ENCODE measurements at places on chromosomes 11 and 22. TPM values are rescaled to one million over a fixed set of nuclear protein-coding genes. Genes with fewer than 3 reads are reported as not detected.

The LRRC10B gene
- total RNA-seq = not detected

The APOL5 gene
- total RNA-seq = not detected

- DNase-seq = peak; percentile 67
These were observed 8.7 kb upstream of the LAYN start for GRCh38 chr11:111531687-111532364.

The APOA4 gene
- total RNA-seq = 3.4 TPM

GRCh38 chr22:40491990-40492631 lies 121.7 kb downstream of the SGSM3 start:
- peak; percentile 80 for DNase-seq

- DNase-seq = no peak
These were observed 97.1 kb upstream of the CARD18 start for GRCh38 chr11:105236664-105237063.

DNA sequence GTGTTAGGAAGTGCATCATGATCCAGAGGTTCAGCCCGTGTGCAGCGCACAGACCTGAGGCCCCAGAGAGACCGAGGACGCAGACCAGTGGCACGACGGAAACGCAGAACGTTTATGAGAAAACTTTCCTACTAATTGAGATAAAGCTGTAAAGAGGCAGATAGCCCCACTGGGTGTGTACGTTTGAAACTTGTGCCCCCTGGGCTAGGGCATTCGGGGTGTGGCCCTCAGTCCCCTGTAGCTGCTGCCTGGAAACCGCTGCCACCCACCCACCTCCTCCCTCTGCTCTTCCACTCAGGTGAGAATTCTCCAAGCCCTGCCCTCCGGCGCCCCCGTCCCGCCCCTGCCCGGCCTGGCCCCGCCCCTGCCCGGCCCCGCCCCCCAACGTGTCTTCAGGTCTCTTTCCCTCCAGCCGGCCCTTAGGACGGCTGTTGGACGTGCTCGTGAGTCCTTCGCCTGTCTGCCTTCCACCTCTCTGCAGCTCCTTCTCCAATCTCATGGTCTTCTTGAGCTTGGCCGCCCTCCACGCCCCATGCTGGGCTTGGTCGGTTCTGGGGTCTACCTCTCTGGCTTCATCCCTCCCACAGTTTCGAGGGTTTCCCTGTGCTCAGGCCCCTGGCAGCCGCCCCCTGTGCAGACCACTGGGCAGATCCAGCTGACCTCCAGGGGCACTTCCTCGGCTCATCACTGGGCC lies 12.1 kb downstream of the MAPK8IP2 start:
- DNase-seq = no peak

GRCh38 chr11:116657842-116658825 lies 114.7 kb downstream of the BUD13 start:
- no peak for DNase-seq

- DNase-seq = peak; percentile 18
These were observed 20.0 kb downstream of the SYT13 start for GRCh38 chr11:45265969-45266675.

DNA sequence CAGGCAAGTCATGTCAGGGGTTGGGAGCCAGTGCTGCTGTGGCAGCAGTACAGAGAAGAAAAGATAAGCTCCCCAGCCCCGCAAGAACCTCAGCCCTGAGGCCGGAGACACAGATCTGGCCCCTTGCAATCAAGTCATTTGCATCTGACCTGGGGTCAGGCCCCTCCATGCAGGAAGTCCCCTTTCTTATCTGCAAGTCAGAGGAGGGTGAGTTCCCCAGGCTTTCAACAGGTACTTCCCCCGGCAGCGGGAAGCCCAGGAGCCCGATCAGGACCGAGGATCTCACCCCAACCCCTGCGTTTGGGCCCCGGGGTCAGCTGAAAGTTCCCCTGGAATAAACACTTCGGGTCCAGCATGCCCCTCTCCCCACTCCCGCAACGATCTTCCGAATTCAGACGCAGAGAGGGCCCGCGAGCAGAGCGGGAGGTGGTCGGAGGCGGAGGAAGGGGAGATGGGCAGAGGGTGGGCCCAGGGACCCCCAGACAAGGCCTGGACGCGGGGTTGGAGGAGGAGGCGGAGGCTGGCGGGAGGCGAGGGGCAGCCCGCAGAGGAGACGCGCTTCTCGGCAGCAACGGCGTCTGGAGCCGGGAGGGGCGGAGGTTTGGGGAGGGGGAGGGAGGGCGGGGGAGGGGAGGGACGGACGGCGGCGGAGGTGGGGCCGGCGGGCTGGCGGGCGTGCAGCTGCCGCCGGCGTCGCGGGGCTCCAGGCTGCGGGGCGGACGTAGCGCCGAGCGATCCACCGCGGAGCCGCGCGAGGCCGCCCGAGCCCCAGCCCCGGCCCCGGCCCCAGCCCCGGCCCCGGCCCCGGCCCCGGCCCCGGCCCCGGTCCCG lies at the start of gene TSPAN18:
TSPAN18 (plus strand) TSS at position 680 of the 831 bp plus-strand sequence. CDS start 179,455 bp downstream, outside the sequence.
- peak; percentile 50 for DNase-seq

DNA sequence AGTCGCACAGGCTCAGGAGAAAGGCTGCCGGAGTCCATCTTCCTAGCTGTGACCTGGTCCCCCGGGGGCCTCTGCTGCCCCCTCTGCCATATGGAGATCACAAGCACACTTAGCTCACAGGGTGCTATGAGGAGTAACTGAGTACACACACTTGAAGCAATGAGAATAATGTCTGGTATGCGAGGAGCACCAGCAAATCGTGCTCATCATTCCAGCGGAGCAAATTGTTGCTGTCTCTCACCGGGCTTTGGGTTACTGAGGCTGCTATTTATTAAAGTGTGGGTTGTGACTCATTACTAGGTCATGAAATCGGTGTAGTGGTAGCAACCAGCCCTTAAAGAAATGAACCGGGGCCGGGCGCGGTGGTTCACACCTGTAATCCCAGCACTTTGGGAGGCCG lies 48.1 kb upstream of the EIF3D start:
- DNase-seq = no peak

DNA sequence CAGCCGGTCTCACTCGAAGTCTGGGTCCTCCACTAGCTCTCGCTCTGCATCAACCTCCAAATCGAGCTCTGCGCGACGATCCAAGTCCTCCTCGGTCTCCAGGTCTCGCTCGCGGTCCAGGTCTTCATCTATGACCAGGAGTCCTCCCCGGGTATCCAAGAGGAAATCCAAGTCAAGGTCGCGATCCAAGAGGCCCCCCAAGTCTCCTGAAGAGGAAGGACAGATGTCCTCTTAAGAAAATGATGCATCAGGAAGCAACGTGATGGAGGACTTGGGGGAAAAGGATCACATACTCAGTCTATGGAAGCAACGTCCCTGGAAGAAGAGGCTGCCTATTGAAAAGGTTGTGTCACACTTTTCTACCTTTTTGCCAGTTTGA lies 1.1 kb downstream of the SRSF8 start:
- DNase-seq = no peak

DNA sequence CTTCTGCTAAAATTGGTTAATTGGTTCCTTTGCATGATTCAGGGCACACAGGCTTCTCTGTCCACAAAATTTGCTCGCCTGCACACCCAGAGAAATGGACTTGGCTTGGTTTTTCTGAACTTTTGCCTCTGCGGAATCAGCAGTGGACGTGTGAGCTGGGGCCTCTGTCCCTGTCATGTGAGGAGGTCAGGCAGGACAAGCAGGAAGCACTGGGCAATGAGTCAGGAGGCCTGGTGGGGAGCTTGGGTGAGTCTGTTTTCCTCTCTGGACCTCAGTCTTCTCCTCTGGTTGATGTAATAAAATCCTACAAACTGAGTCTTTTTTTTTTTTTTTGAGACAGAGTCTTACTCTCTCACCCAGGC lies 10.4 kb upstream of the CELSR1 start:
- DNase-seq = peak; percentile 82

DNA sequence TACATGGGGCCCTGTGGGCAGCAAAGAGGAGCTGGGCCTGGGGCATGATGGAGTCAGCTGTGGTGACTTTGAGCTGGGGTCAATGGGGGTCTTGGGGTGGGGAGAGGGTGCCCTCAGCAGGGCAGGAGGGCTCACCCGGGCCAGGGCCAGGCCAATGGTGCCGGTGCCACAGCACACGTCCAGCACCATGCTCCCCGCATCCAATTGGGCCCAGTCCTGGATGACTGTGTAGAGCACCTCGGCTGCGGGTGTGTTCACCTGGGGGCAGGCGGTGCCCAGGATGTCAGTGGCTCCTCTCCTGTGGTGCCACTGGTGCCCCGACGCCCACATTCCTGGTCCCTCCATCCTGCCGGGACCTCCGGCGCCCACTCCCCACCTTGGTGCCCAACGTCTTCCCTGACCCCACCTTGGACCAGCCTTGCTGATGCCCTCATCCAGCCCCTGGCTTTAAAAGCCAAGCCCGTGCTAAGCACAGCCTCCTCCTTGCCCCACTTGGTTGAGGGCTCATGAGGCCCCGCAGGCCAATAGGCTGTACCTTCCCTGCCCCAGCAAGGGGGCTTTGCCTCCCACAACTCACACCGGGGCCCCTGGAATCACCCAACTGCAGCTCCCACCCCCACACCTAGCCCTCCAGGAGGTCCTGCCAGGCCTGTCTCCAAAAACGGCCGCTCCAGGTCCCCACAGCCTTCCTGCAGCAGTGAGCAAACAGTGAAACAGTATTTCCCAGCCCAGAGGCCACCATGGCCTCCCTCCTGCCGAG lies 2.2 kb upstream of the RANBP1 start:
- DNase-seq = no peak

GRCh38 chr11:74000307-74001133 lies 8.4 kb downstream of the UCP3 start:
- no peak for DNase-seq

DNA sequence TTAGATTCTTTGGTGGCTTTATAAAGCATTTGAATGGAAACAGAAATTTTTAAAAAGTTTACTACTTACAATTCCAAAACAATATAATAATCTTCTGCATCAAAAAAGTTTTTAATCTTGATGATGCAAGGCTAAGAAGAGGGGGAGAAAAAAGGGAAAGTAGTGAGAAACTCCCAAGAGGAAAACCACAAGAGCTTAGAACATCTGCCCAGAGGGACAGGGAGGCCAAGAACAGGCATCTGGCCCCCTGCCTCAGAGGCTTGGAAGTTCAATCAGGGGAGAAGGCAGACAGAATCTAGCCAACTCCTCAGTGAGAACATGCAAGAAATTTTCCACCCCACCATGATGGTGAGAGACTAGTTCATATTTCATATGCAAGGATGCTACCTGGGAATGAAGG lies 23.8 kb upstream of the TTC28 start:
- DNase-seq = no peak

DNA sequence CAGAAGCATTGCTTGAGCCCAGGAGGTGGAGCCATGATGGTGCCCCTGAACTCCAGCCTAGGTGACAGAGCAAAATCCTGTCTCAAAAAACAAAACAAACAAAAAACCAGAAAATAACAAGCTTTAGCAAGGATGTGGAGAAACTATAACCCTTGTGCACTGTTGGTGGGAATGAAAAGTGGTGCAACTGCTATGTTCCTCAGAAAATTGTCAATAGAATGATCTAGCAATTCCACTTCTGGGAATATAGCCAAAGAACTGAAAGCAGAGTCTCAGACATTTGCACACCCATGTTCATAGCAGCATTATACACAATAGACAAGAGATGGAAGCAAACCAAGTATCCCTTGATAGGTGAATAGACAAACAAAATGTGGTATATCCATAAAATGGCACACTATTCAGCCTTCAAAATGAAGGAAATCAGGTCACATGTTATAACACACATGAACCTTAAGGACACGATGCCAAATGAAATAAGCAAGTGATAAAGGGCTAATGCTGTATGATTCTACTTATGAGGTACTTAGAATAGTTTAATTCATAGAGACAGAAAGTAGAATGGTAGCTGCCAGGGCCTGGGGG lies 15.9 kb downstream of the KLHL22 start:
- DNase-seq = no peak

The CDHR5 gene
- total RNA-seq = not detected

The IFITM10 gene
- total RNA-seq = not detected

DNA sequence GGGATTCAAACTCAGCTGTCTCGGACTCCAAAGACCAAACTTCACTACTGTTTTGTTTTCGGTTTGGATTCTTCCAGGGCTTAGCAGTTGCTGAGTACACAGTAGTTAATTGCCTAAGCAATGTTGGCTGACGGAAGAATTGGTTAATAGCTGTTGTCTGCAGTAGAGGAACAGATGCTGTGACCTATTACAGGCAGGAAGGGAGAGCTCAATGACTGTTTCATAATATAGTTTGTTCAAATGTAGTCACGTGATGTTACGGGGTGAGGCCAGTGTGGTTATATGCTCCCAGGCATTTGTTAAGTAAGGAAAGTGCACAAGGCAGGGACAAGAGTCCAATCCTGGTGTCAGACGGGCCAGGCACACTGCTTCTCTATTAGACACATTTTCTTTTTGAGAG lies 222.6 kb upstream of the CCDC90B start:
- no peak for DNase-seq

DNA sequence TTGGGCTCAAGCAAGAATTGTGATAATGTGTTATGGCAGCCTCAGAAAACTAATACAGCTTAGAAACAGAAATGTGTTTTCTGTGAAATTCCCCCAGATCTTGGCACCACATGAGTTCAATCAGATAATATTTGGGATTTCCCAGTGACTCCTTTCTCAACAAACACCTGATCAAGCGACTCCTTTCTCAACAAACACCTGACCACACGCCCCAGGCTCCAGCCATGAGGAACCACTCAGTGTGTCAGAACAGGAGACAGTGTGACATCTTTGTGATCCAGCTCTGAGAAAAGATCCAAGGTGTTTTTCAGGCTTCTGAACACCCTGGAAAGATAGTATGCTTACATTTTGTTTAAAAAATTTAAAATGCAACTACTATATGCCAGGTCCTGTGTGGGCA lies 1.9 kb upstream of the UVRAG start:
- no peak for DNase-seq

GRCh38 chr11:133081730-133082452 lies 450.4 kb downstream of the OPCML start:
- no peak for DNase-seq

DNA sequence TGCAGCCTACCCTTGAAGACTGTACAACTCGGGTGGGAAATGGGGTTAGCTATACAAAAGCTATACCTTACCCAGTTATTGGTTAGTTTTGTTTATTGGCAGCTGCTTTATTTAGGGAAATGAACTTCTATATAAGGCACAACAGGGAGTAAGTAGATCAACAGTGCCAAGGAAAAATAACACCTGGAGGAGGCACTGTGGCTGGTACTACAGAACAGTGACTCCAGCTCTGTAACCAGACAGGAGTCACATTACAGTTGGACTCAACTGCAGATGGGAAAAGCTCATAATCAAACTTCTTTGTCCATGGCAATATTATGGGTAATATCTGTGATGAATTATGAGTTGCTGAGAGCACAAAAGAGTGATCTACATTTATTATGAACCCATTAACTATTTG lies 14.0 kb downstream of the P4HA3 start:
- DNase-seq = no peak

DNA sequence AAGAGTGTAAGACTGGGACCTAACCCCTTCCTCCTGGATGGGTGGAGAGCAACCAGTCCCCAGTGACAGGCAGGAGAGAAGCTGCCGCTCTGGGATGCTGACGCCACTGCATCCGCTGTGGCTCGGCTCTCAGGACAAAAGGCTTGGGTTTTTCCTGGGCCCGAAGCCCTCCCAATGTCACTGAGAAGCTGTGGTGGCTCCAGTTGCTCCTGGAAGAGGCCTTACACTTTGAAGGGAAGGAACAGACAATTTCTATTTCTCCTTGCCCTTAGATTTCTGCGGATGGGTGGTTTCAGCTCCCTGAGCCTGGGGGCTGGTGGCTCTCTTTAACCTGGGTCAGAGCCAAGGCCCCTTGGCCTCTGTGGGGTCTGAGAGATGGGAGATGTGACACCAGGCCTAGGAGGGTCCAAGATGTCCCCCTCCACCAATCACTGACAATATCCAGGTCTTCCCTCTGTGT lies 21.4 kb downstream of the TPBGL start:
- DNase-seq = no peak
